ENCODE measurements at places on chromosomes 3 and 15.

- DNase-seq: no peak
These were observed 386.5 kb upstream of the PROK2 start for GRCh38 chr3:72171463-72171881.

DNA sequence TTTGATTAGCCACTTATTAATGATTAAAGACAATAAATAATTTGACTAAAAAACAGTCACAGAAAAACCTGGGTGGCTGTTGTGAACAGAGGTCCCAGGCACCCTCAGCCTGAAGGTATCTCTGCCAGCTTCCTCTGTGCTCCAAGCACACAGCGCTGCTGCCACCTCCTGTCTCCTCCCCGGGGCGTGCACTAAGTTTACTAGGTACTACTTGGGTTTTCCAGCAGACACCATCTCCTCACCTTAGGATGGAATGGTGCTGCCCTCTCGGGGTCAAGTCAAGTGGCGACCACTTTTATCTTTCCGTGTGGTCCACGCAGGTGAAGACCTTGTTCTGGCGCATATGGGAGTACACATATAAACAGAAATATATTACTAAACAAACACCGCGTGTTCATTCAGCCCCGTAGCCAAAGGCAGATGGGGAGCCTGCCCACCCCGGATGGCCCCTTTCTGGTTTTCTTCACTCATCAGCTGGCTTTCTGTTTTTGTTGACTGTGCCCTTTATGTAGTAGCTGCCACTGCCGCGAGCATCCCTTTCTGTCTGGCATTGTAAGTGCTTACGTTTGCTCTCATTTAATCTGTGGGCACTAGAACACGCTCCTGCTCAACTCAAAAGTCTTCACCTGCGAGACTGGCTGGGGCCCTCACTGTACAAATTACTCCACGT is 128.0 kb downstream of the LRIG1 start:
- DNase-seq: peak; percentile 38

- peak; percentile 85 for DNase-seq
These were observed 333.4 kb downstream of the THSD4 start for GRCh38 chr15:71448688-71449114.

GRCh38 chr15:91849749-91850161 is 3.8 kb upstream of the SLCO3A1 start:
- peak; percentile 50 for DNase-seq

DNA sequence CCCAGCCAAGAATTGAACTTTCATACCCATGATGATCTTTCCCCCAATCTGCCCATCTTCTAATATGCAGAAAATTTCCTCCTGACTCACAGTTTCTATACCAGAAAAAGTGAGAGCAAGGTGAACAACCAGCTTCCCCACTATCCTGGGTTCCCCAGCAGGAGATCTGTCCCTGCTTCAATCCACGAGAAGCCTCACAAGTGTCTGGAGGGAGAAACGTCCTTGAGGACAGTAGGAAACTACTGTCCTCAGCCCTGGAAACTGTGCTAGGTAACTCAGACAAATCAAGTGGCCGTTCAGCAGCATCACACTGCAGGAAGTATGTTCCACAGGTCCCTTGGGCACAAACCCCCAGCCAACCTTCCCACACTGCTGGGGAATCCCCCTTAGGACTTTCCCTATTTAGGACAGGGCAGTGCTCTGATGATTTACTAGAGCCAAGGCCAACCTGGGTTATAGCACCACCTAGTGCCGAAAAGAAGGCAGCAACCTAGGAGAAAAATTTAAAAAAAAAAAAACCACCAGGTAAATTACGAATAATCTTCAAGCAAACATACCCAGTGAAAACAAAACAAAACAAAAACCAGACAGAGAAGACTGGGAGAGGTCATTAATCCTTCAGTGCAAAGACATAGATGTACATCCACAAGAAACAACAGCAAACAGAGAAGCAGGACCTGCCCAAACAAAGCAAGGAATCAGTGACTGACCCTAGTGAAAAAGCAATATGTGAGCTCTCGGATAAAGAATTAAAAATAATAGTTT is 36.0 kb downstream of the MORC1 start:
- DNase-seq: peak; percentile 53

- peak; percentile 29 for DNase-seq
These were observed 41.6 kb upstream of the STRIT1 start for GRCh38 chr3:155334914-155335723.

- no peak for DNase-seq
These were observed 177.3 kb downstream of the NFKBIZ start for GRCh38 chr3:102026656-102027055.

DNA sequence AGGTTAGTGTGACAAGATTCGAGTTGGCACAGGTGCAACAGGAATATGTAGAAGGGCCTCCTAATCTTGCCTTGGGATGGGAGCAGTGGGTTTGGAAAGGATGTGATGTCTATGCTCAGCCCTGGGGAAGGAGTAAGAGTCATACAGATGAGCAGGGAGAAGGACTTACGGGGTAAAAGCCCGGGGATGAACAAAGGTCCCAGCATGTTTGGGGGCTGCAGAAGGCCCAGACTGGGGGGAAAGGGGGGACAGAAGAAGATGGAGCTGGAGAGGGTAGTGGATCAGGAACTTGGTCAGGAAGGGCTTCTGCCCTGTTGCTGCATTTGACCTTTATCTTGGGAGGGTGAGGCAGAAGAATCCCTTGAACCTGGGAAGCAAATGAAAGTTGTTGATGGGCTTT is 240.1 kb upstream of the ST8SIA2 start:
- no peak for DNase-seq

DNA sequence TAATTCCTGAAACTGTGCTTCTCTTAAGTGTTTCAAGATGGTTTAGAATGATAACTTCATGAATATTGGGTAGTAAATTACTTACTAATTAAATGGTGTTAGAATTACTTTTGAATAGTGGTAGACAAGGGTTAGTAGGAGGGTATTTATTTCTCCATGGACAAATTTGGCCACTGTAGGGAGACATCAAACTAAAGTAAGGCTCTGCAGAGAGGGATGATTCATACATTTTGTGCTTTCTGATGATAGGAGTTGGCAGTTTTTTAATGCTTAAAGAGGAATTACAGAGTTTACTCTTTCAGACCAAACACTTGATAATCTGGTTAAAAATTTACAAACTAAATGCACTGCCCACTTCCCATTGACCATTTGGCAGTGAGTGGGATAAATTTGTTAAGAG is 127.6 kb downstream of the NAALADL2 start:
- no peak for DNase-seq

- no peak for DNase-seq
These were observed 109.1 kb downstream of the LPP start for GRCh38 chr3:188262913-188263683.

DNA sequence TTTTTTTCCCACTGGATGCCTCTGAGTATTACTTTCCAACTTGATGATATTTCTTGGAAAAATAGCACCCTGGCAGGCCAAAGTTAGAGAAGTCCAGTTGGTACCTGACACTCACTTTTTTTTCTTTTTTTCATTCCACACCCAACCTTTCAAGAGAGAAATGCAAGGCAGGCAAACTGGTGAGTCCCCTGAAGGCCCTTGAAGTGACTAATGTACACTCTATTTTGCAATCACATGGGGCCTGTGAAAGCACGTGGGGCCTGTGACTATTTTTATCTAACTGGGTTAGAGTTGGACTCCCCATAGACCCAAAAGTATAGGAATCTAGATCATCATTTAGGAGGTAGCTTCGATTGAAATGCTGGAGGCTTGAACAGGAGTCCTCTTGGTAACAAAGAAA is 316.7 kb downstream of the CHL1 start:
- no peak for DNase-seq

DNA sequence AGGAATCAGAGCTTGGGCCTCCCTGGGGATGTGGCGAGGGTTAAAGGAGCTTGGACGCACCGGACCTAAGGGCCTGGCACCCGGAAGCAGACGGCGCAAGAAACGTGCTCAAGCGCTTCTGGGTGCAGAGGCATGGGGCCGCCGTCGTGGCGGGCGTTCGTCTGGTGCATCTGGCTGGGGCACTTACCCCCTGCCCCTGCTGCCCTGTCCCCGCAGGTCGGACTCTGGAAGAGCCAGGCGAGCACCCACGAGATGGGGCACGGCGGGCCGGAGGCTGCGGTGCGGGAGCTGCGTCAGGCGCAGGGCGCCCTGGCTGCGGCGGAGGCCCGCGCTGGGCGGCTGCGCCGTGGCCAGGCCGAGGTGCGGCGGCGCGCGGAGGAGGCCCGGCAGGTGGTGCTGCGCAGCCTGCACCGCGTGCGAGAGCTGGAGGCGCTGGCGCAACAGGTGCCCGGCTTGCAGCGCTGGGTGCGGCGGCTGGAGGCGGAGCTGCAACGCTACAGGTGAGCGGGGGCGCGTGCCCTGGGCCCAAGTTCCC is 2.5 kb downstream of the EFCC1 start:
- peak; percentile 77 for DNase-seq

GRCh38 chr15:31465083-31465955 is 138.7 kb downstream of the KLF13 start:
- DNase-seq: no peak

- DNase-seq: no peak
These were observed 357.7 kb downstream of the CLSTN2 start for GRCh38 chr3:140292684-140293083.

GRCh38 chr15:39429898-39430357 is 151.0 kb upstream of the THBS1 start:
- DNase-seq: no peak

GRCh38 chr3:159937561-159938166 is 51.0 kb upstream of the IL12A start:
- DNase-seq: no peak

DNA sequence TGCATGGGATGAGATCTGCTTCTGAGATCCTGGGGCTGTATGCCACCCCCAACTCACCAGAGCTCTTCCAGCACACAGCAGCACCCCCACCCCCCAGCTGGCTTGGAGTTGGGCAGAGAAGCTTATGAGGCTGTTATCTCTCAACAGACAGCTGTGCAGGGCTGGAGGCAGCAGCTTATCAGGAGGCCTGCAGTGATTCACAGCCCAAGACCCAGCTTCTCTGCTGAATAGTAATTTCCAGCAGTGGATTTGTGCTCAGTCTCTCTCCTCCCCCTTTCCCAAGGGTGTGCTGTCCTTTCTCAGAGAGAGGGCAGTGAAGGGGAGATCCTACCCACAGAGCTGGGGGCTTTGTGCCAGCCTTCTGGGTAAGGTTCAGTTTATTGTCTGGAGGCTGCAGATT is 2.1 kb downstream of the RPP25 start:
- peak; percentile 88 for DNase-seq

DNA sequence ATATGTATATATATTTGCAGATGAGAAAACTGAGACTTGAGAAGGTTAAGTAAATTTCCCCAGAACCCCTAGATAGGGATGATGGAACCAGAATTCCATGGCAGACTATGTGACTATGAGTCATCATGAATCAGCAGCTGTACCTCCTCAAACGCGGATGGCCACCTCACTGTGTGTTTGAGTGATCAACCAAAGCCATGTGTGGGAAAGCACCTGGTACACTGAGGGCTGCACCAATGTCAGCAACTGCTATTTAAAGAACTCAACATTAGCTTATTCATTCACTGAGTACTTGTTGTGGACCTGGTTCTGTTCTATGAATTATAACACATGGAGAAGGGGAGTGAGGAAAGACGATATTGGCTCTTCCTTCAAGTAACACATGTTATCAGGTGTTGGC is 377.0 kb downstream of the GAP43 start:
- no peak for DNase-seq

Data from NCI-H82 (cell line).